Kasumi-1 (cell line): ENCODE measurements at places on chromosomes 7 and 10.

GRCh38 chr10:71772832-71773220 lies 494 bp downstream of the VSIR start:
- DNase-seq: no peak

DNA sequence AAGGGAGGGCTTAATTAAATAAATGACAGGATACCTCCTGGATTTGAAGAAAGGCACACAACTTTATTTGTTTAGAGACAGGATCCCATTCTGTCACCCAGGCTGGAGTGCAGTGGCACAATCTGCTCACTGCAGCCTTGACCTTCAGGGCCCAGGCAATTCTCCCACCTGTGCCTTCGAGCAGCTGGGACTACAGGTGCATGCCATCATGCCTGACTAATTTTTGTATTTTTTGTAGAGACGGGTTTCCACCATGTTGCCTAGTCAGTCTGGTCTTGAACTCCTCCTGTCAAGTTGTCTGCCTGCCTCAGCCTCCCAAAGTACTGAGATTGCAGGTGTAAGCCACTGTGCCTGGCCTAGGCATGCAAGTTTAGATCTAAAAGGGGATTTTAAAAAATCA lies 272.7 kb upstream of the MBL2 start:
- no peak for DNase-seq

GRCh38 chr10:114412907-114413797 lies 8.8 kb upstream of the AFAP1L2 start:
- no peak for DNase-seq

- no peak for DNase-seq
Measured at GRCh38 chr7:29265208-29265923, 70.8 kb downstream of the CHN2 start.

GRCh38 chr7:50166997-50167965 lies 74.2 kb upstream of the ZPBP start:
- DNase-seq: peak; percentile 52

GRCh38 chr7:46812101-46812675 lies 769.7 kb downstream of the TNS3 start:
- DNase-seq: no peak

GRCh38 chr7:127589896-127590295 lies 1.7 kb downstream of the ARF5 start:
- no peak for DNase-seq

DNA sequence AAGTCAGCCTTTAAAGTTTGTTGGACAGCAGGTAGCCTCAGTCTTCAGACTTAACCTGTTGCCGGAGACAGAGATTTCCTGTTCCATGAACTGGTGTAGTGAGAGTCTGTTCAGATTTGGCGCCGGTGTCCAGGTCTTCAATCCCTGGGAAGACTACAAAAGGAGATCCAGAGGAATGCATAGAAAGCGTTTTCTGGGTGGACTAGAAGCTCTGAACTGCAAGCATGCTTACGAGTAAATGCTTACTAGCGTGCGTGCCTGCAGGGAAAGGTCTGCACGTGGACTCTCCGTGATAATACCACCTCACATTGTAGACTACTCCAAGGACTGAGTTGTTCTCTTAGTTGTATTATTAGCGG lies 878 bp downstream of the GLRX3 start:
- peak; percentile 35 for DNase-seq

GRCh38 chr7:35319606-35320005 lies 65.7 kb upstream of the TBX20 start:
- no peak for DNase-seq

- no peak for DNase-seq
Measured at GRCh38 chr10:76401006-76401405, 969.6 kb downstream of the LRMDA start.

DNA sequence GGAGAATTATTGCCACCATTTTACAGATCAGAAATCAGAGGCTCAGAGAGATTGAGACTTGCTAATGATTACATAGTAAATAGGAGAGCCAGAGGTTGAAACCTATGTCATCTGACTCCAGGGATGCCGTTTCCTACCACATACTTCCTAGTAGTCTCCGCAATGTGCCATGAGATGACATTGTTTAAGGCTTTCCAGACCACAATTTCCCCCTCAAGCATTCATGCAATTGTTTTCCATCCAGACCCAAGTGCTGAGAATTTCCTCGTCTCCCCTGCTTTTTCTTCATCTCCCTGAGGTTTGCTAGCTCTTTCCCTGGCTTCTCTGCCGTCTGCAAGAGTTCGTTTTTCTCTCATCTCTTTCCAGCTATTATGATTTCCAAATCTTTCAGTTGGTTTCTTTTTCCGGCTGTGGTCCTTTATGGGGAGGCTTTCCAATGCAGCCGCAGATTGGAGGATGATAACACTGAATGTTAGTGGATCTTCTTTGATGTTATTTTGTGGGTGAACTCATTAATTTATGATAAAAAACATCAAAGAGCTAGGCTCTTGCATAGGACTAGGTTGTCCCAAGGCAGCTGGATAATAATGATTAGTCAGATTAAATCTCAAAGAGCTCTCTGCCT lies 6.9 kb upstream of the GOLGA7B start:
- DNase-seq: peak; percentile 88

DNA sequence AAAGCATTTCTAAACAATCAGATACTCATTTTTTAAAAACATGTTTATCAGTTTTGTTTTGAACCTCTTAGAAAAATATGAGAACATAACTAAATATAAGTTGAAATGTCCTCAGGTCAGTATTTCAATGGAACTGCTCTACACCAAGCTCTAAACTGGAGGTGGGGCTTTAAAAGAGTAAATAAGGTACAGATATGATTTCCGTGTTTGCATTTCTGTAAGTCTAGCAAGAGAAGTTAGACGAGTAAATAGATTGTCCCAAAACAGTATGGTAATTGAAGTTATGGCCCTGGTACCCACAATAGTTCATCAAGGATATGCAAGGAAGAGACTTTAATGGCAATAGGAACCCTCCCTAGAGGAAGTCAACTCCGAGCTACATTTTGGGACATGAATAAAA lies 115.1 kb upstream of the AKR1E2 start:
- DNase-seq: no peak

GRCh38 chr10:130547368-130547767 lies 411.2 kb downstream of the GLRX3 start:
- no peak for DNase-seq

- no peak for DNase-seq
Measured at GRCh38 chr10:66238343-66238742, 687.5 kb upstream of the LRRTM3 start.

- no peak for DNase-seq
Measured at GRCh38 chr10:33712825-33713224, 378.4 kb upstream of the NRP1 start.

DNA sequence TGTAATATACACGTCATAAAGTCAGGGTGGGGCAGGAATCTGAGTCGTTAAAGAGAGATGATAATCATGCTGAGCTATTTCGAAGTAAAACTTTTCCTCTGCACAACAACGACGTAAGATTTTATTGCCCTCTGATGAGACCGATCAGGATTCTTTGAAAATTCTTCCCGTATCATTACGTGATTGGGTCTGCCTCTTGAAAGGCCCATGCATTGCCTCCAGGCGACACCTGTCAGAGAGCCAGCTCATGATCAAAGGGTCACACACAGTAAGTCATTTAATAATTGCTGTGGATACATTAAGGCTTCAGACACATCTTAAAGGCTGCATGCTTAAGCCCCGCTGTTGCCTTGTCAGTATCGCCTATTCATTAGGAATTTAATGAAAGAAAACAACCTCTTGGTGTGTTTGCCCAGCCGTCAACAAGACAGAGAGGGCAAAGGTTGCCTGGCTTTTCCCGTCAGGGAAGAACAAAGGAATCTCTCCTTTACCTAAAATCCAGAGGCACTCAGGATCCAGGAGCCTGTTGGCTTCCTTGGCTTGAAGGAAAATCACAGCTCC lies 189.0 kb upstream of the SH2B2 start:
- DNase-seq: no peak

- no peak for DNase-seq
Measured at GRCh38 chr10:102649797-102650654, 5.7 kb downstream of the TRIM8 start.

GRCh38 chr7:50803359-50804337 lies 21.0 kb upstream of the GRB10 start:
- no peak for DNase-seq

- no peak for DNase-seq
Measured at GRCh38 chr7:139797607-139798006, 19.8 kb upstream of the HIPK2 start.

- DNase-seq: no peak
Measured at GRCh38 chr7:45151967-45152366, 5.6 kb upstream of the RAMP3 start.

DNA sequence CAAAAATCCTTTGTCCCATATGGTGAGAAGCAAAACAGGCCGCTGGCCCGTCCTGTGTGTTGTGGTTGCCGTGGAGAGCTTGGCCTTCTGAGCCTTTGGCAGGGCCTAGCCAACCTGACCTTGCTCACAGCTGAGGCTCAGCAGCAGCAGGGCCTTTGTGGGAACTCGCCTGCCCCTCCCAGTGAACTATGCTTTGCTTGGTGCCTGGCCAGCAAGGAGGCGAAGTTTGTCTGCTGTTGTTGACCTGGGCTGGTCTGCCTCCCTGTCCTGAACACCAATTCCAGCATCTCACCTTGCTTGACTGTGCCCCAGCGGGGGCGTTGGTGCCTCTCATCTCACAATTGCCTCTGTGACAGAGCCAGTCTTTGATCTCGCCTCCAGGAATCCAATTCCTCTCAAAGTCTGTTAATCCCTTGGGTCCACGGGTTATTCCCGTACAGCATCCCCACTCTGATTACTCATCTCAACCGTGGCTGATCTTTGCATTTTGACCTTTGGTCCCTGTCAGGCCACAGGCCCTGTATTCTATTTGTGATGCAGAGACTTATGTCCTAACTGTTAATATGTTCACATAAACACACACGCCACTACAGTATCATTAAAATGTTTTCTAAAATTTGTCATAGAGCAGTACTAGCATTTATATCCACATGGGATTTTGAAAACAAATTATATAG lies 22.6 kb downstream of the EPDR1 start:
- no peak for DNase-seq

DNA sequence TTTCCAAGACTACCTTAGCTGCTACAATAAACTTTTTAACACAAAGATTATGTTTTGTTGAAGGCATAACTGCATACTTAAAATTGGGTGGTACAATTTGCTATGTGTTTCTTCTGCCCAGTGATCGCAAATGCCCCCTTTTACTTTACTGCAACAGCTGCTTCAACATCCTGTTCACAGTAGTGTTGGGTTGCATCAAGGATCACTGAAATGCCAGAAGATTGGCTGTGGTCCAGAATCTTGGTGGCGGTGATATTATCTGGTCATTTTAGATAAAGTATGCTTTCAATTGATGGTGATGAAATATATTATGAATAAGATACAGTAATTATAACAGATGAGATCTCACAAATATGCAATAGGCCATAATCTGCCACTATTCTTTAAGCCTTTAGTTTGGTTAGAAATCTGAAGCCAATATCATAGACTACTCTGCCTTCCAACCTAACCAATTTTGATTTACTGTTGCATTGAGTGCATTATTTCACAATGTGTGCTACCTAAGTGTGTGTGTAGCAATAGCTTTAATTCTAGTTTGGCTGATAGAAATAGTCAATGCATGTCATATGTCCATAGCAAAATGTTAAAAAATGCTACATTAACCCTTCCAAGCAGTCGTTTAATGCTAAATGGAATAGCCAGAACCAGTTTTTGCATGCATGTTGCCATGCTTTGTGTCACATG lies 29.8 kb upstream of the ING3 start:
- no peak for DNase-seq

DNA sequence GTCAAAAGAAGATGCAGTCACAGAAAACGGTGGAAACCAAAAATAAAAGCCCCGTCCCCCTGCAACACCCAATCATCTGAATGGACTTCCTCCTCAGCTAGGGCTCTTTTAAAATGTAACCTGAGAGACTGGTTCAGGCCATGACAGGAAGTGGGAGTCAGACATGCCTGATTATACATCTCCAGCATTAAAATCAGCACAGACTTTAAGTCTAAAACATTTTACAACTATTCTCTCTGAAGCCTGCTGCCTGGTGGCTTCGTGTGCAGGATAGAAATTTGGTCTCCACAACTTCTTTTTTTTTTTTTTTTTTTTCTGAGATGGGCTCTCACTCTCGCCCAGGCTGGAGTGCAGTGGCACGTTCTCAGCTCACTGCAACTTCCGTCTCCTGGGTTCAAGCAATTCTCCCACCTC lies 30.3 kb downstream of the HACD1 start:
- peak; percentile 87 for DNase-seq

GRCh38 chr7:34236839-34237492 lies 331.6 kb downstream of the BMPER start:
- no peak for DNase-seq

DNA sequence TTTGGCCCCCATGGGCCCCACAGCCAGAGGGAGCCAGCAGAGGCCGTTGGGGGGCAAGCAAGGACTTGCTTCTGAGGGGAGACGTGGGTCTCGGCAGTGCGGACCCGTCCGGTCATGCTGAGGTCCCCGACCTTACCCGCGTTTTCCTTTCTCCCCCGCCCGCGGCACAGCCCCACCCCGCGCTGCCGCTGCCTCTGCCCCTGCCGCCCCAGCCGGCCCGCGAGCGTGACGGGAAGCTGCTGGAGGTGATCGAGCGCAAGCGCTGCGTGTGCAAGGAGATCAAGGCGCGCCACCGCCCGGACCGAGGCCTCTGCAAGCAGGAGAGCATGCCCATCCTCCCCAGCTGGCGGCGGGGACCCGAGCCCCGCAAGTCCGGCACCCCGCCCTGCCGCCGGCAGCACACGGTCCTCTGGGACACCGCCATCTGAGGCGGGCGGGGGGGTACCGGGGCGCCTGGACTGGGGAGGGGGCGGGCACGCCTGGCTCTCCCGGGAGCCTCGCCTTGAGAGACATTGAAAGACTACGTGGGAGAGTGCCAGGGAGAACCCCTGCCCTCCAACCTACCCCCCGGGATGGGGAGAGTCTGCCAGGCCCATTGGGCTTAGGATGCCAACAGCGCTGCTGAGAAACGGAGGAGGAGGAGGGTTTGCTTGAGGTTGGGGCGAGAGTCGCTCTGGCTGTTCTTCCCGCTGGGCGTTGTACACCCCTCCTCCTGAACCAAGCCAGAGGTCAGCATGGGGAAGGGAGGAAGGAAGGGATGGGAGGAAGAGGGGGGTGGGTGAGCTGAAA lies 9.9 kb downstream of the NYAP1 start:
- DNase-seq: no peak

- peak; percentile 19 for DNase-seq
Measured at GRCh38 chr7:37247861-37248260, 200.8 kb downstream of the ELMO1 start.

DNA sequence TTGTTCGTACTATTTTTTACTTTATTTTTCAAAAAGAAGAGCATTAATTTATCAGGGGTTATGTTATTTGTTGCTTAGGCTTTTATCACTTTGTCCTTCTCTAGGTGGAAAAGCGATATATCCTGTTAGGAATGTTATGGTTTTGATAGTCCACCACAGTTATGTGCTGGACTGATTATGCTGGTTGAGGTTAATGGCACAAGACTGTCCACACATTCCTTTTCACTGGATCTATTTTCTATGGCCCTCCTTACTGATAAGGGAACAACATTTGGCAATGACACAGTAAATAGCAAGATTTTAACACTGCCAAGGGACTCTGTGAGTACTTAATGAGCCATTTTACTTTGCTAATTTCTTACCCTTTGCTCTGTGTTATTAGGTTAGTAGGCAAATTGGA lies 1212.3 kb downstream of the NXPH1 start:
- no peak for DNase-seq
